ENCODE measurements at places on chromosomes 2 and 18.
A peak's percentile ranks its signal among the peaks of the same experiment; 100 is the strongest.

DNA sequence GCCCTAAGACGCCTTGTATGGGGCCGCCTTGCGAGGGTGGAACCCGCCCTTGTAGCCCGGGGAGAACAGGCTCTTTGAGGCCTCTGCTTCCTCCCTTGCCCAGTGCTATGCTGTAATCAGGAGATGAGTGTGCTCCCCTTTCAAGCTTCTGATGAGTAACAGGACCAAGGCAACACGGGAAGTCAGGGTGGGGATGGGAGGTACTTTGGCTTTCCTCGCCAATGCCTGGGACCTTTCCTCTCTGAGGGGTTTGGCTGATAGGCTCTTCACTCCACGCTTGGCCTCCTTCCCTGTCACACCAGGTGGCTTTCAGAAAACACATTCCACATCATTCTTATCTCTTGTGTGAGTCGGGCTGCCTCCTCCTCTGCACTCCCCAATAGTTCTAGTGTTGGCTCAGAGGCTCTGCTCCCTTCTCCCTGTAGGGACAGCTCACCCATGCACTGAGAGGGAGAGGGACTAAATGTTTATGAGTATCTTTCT is 223.7 kb upstream of the TRIB2 start:
- DNase-seq: no peak

- no peak for DNase-seq
Measured at GRCh38 chr18:76594966-76595365, 99.9 kb upstream of the ZNF516 start.

- DNase-seq: no peak
Measured at GRCh38 chr2:136962105-136962725, 196.9 kb downstream of the THSD7B start.

DNA sequence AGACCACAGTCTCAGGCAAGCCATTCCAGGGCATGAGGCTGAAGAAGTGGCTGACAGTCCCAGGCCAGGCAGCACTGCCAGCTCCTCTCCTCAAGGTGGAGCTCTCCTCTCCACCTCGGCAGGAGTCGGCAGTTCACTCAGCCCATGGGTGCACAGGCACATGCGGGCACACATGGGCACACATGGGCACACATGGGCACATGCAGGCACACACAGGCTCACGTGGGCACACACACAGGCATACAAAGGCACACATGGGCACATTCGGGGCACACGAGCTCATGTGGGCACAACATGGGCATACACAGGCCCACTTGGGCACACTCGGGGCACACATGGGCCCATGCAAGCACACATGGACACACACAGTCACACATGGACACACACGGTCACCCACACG is 65.3 kb upstream of the TAF1B start:
- no peak for DNase-seq

DNA sequence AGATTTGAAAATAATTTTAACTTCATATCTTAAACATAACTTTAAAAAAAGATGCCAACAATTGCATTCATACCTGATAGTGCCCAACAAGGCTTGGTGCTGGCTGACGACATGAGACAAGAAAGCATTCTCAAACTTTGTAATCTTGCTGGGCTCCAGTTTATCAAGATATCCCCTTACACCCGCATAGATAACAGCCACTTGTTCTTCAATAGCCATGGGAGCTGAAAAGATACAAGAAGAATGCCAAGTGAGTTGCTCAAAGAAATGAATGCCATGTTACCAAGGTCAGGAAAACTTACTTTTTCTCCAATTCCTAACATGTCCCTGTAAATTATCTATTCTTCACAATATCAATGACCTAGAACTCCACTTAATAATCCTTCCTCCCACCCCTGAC is 12.4 kb upstream of the PSTPIP2 start:
- no peak for DNase-seq

GRCh38 chr18:34838669-34839068 is 128.6 kb downstream of the DTNA start:
- DNase-seq: no peak

DNA sequence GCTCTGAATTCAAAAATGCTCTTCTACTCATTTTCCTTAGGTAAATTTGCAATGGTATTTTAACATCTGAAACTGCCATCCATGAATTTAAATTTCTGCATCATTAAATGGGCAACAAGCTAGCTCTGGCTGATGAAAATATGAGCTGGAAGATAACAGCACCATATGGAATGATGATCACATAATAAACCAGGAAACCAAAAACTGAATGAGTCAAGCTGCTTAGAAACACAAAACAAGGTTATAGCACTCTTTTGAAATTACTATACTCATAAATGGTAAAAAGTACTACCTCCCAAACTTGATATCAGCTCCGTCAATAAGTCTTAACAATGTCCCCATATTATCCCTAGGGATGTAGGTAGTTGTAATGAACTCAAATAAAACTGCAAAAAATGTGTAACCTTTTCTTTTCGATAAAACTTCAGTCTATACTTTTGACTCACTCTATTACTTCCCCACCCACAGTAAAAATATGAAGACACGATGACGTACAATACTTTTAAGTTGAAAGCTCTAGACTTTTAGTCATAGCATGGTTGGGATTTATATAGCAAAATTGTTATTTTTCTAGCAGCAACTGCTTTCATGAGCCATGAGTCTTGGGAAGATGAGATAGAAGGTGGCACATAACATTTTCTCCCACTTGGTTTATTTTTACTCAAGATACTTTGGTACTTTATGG is 396.7 kb downstream of the CDH2 start:
- no peak for DNase-seq

DNA sequence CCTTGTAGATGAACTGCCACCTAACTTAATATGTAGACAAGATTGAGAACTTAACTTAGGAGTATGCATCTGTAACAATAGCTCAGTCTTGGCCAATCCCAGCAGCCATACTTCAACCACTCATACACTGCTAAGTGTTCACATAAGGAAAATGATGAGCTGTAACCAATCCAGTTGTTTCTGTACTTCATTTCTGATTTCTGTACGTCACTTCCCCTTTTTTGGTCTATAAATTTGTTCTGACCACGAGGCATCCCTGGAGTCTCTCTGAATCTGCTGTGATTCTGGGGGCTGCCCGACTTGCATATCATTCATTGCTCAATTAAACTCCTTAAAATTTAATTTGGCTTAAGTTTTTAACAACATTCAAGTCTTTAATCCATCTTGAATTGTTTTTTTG is 6.4 kb downstream of the SH3YL1 start:
- DNase-seq: no peak

GRCh38 chr18:73283788-73284187 is 416.0 kb upstream of the NETO1 start:
- DNase-seq: no peak

GRCh38 chr2:209512971-209513370 is 89.1 kb downstream of the MAP2 start:
- DNase-seq: no peak

DNA sequence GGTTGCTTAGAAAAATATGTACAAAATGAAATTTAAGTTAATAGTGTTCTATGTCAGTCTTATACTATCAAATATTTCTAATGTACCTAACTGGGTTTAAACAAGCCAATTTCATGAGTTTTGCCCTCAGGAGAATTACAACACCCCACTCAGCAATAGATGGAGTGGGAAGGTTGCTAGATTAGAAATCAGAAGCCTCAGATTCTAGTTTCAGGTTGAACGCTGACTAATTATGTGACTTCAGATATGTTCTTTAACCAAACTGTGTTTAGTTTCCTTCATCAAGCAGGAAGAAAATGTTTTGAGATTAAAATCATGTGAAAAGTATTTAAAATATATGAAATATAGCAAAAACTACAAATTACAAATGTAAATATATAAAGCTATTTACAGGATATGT is 133.8 kb upstream of the KCNH7 start:
- DNase-seq: no peak

DNA sequence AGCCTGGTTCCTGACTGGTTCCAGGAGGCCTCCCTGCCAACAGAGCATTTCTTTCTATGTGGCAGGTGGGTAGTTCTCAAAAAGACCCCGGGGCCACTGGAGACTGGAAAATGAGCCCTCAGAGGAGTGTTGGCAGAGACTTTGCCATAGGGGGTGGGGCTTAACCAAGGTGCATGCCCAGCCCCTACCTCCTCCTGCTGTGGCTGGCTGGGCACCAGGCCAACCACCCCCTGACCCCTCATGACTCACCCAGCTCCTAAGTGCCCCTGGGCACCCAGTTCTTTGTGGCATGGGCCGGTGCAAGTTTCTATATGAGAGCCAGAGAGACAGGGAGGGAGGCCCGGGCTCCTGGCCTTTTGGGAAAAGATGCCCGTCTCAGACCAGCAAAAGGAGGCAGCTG is 98.2 kb upstream of the SMAD2 start:
- no peak for DNase-seq

GRCh38 chr18:13813271-13813849 is 10.6 kb upstream of the MC5R start:
- DNase-seq: peak; percentile 78

DNA sequence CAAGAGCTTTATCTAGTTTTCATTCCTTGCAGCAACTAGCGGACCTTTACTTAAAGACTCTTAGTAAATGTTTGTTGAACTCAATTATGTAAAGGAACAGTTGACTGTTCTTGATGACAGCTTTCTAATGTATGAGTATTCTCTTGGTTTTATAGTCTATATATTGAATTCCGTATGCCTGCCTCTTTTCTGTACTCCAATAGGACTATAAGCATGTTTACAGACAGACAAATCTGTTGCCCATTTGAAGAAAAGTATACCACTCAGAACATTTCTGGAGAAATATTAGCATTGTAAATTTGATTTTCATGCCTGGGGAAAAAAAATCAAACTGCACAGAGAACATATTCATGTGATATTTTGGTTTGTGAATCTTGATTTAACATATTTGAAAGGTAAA is 109.5 kb downstream of the LRRTM1 start:
- DNase-seq: no peak

DNA sequence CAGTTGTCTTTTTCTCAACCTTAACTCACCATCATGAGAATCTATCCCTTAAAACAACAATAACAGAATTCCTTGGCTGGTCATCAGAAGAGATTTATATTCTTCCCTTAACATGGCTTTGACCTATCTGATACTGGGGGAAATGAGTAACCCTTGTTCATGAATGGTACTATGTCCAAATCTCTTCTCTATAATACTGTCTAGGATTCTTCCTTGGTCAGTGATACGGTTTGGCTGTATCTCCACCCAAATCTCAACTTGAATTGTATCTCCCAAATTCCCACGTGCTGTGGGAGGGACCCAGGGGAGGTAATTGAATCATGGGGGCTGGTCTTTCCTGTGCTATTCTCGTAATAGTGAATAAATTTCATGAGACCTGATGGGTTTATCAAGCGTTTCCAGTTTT is 282.0 kb upstream of the SIX2 start:
- DNase-seq: no peak

DNA sequence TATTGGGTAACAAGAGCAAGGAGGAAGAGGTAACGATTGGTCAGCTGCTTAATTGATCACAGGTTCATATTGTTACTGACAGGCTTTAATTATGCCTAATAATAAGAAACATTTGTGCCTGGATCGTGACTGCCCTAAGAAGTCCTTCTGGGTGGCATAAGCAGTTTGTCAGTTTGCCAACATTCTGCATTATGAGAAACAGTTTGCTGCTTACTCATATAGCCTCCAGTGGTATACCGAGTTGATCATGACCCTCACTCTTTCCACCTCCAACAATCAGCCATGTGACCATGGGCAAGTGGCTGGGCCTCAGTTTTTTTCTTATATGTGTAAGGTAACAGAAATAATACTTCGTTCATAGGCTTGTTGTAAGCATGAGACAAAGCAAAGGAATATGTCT is 96.6 kb upstream of the CABLES1 start:
- DNase-seq: no peak

DNA sequence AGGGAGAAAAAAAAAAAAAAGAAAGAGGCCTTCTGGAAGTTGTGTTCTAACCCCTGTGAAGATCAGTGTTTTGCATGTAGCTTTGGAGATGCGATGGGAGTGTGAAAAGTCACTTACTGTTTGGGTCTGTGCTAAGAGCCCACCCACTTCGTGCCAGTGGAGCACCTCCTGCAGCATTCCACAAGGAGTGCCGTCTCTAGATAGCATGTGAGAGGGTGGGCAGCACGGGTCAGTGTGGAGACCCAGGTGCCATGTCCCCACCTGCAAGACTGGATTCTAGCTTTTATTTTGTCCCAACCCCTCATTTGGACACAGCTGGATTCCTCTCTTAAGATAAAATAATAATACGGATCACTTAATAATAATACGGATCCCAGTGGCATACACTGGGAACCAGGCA is 12.5 kb upstream of the TMEM185B start:
- DNase-seq: no peak

DNA sequence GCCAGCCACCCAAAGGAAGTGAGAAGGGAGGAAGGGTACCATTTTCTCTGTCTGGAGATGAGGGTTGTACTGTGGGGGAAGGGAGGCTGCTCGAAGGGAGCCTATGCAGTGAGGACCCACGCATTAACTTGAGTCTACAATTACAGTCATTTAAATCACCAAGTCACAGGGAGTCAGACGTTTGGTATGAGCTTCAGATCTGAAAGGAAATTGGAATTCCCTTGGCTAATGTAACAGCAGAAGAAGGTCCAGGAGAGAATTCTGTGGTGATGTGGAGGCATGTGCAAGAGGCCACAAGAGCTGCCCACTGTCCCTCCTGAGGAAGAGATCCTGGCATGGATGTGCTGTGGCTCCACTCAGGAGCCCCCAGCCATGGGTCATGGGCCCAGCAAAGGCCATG is 22.5 kb downstream of the DAPL1 start:
- no peak for DNase-seq

- DNase-seq: peak; percentile 15
Measured at GRCh38 chr2:162524192-162524591, 180.3 kb downstream of the GCA start.

DNA sequence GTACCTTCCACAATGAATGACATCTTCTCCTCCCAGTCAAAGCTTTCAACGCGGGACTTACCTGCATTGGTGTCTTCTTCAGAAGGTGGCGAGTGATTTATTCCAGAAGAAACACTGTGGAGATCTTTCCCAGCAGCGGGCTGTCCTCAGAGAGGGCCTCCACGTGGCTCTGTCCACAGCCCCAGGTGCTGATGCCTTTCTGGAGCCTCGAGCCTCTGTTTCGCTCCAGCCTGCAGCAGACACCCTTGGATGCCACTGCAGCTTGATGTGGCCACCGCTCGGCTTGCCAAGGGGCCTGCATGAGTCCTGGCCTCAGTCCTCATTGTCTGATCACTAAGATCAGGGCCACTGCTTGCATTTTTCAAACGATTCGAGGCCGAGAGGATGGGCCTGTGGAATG is 46.6 kb upstream of the GALR1 start:
- peak; percentile 42 for DNase-seq
